ENCODE measurements at places on chromosomes 6 and 20.

GRCh38 chr6:33950472-33950881, 146.7 kb upstream of the MLN start:
- no peak for DNase-seq

GRCh38 chr6:163289447-163289846, 125.1 kb upstream of the QKI start:
- DNase-seq, result no peak

GRCh38 chr6:116876107-116876506, 935 bp upstream of the RFX6 start:
- no peak for DNase-seq

GRCh38 chr20:46347841-46348803, 39.8 kb upstream of the CDH22 start:
- peak; percentile 44 for DNase-seq

DNA sequence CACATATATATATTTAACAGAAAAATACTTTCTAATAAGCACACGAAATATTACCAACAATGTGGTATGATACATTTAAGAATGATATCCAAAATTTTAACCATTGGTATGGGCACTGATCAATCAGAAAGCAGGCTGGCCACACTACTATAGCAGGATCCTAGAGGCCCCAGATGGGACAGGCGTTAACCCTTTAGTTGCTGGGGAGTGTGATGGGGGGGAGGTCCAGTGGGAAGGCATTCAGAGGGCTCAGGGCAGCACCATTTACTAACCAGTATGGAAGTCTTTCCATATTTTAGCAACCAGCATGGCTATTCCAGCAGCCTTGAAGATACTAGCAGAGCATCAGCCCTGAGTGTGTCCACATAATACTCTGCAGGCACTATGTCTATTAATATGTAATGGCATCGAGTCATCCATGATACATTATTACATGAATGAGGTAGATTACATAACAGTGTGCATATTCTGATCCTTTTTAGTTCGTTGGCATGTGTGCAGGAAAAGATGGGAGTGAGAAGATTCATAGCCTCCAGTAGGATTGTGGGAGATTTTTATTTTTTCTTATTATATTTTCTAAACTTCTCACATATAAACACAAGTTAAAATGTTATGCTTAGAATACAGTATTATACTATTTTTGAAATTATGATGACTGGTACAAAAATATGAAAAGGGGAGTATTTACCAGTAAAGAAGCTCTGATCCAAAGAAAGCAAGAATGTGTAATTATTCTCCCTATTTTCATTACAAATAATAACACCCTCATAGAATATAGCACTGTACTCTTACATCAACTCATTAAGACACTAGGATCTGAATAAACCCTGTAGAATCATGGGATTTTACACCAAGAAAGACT, 78.9 kb downstream of the FAM217A start:
- peak; percentile 22 for DNase-seq

Measured in fibroblast of mammary gland (primary cell).